ENCODE measurements at places on chromosomes 4 and X. TPM values are rescaled to one million over a fixed set of nuclear protein-coding genes. Genes with fewer than 3 reads are reported as not detected.

Gene IL21
- not detected for total RNA-seq

Gene FAM184B
- under 0.01 TPM for total RNA-seq

DNA sequence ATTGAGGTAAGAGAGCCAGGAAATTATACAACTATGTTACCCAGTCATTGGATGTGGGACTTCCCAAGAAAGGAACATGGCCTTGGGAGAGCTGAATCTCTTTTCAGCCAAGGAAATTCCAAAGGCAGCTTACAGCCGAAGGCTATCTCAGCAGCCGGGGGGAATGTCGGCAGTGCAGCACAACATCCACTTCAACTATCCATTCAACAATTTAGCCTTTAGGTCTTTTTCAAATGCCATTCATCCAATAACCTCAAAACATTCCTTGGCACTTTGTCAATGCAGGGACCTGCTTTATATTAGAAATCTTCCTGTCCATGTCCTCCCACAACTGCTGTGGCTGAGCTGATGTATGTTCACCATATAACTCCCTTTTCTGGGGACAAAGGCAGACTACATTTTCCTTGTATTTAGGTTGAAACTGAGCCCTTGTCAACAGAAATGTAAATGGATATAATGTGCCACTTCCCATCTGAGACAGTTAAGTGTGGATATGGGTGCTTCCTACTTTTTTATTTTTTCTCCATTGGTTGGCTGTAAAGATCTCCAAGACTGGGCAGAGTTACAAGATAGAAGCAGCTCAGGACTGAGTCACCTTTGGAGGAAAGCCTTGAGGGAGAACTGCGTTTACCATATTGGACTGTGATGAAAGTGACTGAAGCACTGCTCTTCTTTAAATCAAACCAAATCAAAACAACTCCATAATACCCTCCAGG, 94.8 kb downstream of the GPRIN3 start:
- no peak for DNase-seq

Gene CLDN34
- not detected for total RNA-seq

DNA sequence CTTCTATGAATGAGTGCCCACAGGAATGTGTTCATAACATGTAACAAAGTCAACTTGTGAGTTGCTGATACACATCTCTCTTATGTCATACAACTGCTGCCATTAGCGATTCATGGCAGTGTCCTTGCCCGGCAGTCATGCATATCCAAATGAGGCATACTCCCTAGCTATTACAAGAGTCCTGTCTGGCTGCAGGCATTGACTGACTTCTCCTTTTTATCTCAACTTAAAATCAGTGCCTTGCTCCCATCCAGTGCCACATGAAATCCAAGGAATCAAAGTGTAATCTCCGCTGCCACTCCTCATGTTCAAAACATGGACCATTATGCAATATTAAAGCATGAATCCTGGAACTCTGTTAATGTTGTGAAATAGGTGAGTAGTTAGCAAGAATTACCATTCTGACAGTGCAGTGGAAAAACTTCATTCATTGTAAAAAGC, 348.9 kb upstream of the FTHL17 start:
- DNase-seq: peak; percentile 72

- no peak for DNase-seq
Observed at GRCh38 chrX:68683580-68683979, 36.1 kb downstream of the STARD8 start.

Gene BST1
- 3.4 TPM for total RNA-seq

DNA sequence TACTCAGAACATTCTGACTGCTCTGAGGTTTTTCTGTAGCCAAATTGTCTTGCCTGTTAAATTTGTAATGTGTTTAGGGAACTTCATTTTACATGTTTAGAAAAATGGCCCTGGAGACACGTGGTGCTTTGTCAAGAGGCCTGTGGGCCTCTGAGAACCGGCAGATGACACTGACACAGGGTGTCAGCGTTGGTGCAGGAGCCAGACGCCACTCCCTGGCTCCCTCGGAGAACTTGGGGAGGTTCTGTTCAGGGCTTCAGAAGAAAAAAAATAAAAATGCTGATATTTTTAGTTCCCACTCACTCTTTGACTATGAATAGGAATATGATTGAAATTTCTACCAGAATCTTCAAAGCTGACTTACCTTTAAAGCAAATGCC, 190.9 kb upstream of the GATB start:
- DNase-seq: no peak

- peak; percentile 67 for DNase-seq
Observed at GRCh38 chr4:188976644-188977115, 837.4 kb downstream of the TRIML1 start.

DNA sequence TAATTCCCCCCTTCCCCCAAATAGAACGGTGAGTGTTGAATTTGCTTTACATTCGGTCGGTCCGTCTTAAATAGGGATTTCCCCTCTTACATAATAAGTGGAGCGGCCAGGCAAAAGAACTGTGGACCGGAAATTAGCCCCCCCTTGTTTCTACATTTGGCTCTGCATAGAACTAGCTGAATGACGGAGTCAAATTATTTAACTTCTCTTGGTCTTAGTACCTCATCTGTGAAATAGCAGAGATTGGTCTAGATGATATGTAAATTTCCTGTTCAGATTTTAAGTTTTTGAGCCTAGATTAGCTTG, 1.3 kb downstream of the SPATA18 start:
- no peak for DNase-seq

Gene CENPVL1
- 0.96 TPM for total RNA-seq

Gene PNMA5
- not detected for total RNA-seq

DNA sequence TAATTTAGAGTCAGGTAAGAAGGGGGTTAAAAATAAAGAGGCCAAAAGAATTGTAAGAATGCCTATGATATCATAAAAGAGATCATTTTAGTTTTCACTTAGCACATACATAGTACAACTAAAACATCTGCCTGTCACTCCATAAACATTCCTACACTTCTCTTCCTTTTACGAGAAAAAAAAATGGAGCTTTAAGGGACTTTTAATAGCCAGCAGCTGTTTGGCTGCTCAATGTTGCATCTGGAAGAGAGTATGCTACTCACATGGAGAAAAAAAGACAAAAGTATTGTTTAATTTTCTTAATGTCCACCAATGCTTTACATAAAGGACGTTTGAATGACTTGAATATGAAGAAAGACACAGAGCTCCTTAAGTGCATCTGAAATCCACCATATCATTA, 48.7 kb upstream of the TNIP3 start:
- DNase-seq: no peak

- no peak for DNase-seq
Observed at GRCh38 chrX:47664737-47665136, 5.8 kb upstream of the UXT start.

Gene DKK2
- total RNA-seq: not detected

DNA sequence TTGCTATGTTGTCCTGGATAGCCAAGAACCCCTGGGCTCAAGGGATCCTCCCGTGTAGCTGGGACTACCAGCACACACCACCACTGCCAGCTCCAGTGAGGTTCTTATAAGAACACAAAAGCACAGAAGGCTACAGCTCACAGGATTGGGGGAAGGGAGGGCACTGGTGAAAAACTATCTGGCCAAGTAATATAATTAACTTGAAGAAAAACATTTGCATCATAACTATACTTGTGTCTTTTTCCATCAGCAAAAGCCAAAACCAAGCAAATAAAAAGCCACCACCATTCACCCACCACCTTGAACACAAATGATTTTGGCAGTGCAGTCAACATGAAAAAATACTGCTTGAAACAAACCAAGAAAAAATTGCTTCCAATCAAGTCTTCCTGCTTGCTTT, 188.2 kb downstream of the MAML3 start:
- DNase-seq: no peak

Gene BEX2
- 74.2 TPM for total RNA-seq

Gene COX7B2
- total RNA-seq: not detected

DNA sequence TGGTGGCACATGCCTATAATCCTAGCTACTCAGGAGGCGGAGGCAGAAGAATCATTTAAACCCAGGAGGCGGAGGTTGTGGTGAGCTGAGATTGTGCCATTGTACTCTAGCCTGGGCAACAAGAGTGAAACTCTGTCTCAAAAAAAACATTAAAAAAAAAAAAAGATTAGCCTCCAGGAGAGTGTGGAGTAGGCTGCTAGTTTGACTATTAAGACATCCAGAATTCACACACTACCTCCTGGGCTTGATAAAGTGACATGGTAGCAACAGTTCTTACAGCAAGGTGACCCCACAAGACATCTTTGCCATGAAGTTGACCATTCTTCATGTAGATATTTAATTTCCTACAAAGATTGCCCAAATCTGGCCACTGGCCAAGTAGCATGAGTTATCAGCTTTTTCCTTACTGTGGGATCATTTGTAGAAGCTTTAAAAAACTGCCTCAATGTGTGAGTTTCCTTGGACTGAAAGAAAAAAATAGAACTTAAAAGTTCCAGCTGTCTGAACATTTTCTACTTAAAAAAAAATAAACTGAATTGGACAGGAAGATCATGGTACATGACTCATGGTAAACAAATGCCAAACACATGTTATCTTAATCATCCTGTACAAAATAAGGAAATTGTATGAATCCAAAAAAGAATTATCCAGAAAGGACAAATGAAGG, 35.3 kb upstream of the SPRY1 start:
- no peak for DNase-seq

DNA sequence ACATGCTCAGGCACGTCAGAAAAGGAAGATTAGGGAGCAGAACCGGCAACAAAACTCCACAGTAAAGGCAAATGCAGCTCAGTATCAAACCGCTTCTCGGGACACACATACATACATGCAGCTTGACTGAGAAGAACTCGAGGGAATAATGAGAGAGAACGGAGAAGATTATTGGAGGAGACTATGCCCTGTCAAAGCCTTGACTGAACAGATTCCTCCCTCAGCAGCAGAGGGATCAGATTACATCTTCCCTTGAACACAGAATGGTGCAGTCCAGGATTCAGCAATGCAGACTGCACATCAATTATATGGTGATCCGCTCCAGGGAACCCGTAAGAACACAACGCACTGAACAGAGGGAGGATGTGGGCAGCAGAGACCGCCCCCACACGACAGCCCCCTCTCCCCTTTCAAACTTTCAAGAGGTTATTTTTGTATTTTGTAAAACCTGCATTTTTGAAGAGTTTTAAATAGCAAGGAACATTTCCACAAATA, 183.2 kb downstream of the FBXW7 start:
- peak; percentile 91 for DNase-seq

- peak; percentile 10 for DNase-seq
Observed at GRCh38 chrX:139889760-139890159, 43.1 kb downstream of the ATP11C start.

All from kidney epithelial cell (primary cell).